ENCODE measurements at places on chromosomes 2 and 18. TPM values are rescaled to one million over a fixed set of nuclear protein-coding genes. Genes with fewer than 3 reads are reported as not detected.

The TEKT4 gene
- not detected for total RNA-seq

- H3K36me3 ChIP-seq, result no peaks in the 10 kb centered on the region
- H3K4me1 ChIP-seq, result no peaks in the 10 kb centered on the region
- H3K27me3 ChIP-seq, result no peaks in the 10 kb centered on the region
- H3K4me3 ChIP-seq, result no peak overlapping the region
Observed at GRCh38 chr2:158125756-158126498, 24.3 kb downstream of the UPP2 start.

- no peak overlapping the region for H3K27ac ChIP-seq
- no peaks in the 10 kb centered on the region for H3K36me3 ChIP-seq
- H3K4me1 ChIP-seq, result no peaks in the 10 kb centered on the region
- H3K27me3 ChIP-seq, result peaks cover 5% of the 10 kb centered on the region
Observed at GRCh38 chr2:222805591-222806304, 55.1 kb upstream of the ACSL3 start.

DNA sequence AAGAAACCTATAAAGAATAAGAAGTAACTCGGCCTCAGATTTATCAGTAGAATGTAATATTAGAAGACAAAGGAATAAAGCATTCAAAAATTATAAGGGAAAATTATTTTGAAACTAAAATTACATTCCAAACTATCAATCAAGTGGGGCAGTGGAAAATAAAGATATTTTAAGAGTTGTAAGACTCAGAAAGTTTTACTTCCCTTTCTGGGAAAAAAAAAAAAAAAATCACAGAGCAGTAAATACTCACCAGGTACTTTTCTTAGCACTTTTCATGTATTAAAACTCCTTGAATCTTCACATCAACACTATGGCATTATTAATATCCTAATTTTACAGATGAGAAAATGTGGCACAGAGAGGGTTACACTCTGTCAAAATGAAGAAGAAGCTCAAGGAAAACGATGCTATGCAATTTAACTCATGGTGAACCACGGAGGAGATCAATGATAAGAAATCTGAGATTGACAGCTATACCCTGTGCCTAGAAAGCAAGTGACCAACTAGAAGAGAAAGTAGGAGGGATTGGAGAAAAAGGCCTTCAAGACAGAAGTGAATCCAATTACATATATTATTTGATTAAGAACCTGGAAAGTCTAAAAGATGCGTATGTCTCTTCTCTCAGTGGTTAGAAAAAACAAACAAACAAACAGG lies 238.9 kb upstream of the ID2 start:
- H3K4me1 ChIP-seq, result peaks cover 6% of the 10 kb centered on the region
- no peak for DNase-seq
- H3K4me3 ChIP-seq, result no peak overlapping the region
- no peak overlapping the region for H3K27ac ChIP-seq

- H3K4me1 ChIP-seq, result no peaks in the 10 kb centered on the region
- no peaks in the 10 kb centered on the region for H3K36me3 ChIP-seq
- no peak overlapping the region for H3K4me3 ChIP-seq
- H3K27me3 ChIP-seq, result no peaks in the 10 kb centered on the region
- no peak for DNase-seq
Observed at GRCh38 chr18:24959051-24959476, 392.9 kb downstream of the ZNF521 start.

DNA sequence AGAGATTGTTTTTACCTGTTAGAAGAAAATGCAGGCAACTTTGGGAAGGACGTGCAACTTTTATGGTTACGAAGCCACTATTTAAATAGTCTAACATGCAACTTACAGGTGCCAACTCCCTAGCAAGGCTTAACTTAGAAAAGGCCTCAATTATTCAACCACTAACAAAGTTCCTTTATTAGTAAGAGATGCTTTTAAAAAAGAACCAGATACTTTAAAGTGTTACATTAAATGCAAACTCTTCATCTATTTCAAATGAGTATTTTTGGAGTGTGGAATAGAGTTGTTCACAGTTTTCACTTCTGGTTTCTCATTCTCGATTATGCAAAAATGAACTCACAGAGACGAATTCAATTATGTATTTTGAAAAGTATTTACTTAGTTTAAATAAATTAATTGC lies 51.7 kb downstream of the PELI1 start:
- H3K36me3 ChIP-seq, result peaks cover 21% of the 10 kb centered on the region
- DNase-seq, result no peak
- H3K4me1 ChIP-seq, result no peaks in the 10 kb centered on the region
- no peaks in the 10 kb centered on the region for H3K27me3 ChIP-seq

DNA sequence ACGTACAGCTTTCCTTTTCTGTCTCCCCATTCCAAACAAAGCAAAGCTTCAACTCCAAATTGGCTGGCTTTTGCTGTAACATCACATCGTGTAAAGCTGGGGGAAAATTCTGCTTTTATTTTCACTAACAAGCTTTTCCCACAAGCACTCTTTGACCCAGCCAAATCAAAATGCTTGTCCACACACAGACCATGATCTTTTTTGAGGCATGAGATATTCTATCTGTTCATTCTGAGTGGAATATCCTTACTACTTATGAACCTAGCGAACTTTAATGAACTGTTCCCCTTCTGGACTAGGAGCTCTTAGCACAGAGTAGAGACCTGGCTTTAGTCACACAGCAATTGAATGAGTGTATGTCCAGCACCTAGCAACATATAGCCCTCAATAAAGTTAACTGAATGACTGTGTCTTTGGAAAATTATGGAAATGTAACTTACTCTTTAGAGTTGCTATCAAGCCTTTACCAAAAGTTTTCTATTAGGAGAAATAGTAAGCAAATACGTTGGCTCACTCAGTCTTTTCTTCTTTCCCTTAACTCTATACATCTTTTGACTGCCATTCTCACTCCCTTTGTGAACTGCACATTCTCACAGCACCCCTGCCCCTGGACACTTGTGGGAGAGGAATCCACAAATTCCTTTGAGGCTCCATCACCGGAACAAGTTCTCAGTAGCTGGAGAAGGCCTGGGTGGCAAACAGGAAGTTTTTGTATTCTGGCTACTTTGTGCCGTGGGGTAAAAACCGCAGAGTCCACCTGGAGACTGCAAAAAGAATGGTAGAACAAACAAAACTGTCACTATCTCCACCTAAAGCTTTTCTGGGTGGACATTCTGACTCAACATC lies 1.3 kb upstream of the UBE2E3 start:
- H3K36me3 ChIP-seq, result no peaks in the 10 kb centered on the region
- DNase-seq, result no peak
- H3K4me1 ChIP-seq, result peaks cover 26% of the 10 kb centered on the region
- H3K27me3 ChIP-seq, result no peaks in the 10 kb centered on the region
- H3K27ac ChIP-seq, result no peak overlapping the region

All from CD8-positive, alpha-beta memory T cell (primary cell).